ENCODE measurements at places on chromosomes 5 and 9.

DNA sequence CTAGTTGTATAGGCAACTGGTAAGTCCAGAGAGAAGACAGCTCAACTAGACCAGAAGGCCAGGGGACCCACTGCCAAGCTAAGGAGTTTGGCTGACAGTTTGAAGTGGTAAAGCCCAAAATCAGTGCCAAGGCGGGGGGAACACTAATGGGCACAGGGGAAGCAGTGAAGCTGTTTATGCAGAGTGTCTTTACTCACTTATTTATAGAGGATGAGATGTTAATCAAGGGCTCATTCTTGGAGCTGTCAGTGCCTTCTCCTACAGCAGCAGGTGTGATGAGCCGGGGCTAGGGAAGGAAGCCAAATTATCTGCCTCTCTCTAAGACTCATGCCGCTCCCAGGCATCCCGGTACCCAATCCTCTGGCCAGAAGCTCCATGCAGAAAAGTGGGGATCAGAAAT is 75.2 kb upstream of the GALNT10 start:
- no peak for DNase-seq

GRCh38 chr5:62691946-62692345 is 113.3 kb downstream of the LRRC70 start:
- DNase-seq, result no peak

GRCh38 chr9:7849362-7849761 is 49.8 kb upstream of the DMAC1 start:
- no peak for DNase-seq

- peak; percentile 21 for DNase-seq
Measured at GRCh38 chr9:37909326-37909725, 5.4 kb upstream of the SLC25A51 start.

DNA sequence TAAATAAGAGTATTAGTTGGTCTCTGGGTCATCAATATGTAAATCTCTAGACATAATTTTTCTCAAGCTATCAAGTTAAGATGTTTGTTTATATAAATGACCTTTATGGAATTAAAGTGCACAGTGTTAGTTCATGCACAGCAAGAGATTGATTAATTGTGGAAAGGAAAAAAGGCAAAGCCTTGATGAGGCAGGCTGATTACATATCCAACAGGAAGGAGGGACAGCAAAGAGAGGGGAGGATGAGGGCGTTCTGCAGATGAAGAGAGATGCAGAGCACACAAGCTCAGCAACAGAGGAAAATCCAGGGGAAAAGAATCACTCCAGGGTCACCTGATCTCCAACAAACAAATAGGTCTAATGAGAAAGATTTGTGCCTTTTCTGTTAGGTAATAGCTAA is 16.5 kb downstream of the NTRK2 start:
- no peak for DNase-seq

- no peak for DNase-seq
Measured at GRCh38 chr5:126065061-126065460, 358.1 kb upstream of the GRAMD2B start.

DNA sequence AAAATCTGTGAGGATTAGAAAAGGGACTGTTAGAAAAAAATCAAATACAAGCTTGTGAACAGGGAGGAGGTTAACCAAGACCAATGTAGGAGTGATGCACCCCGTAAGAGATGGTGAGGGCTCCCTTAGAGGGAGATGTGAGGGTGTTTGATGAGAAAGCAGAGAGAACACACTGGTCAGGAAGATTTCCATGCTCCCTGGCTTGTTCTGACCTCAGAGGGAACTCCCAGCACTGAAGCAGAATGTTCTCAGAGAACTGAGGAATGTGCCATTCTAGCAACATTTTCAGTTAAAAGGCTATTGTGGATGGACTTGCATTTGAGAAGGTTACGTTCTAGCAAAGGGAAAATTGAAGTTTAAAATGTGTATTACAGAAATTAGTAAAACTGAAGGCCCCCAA is 110.6 kb downstream of the HTR4 start:
- no peak for DNase-seq

- DNase-seq, result peak; percentile 10
Measured at GRCh38 chr5:1014346-1014745, 5.7 kb downstream of the NKD2 start.

DNA sequence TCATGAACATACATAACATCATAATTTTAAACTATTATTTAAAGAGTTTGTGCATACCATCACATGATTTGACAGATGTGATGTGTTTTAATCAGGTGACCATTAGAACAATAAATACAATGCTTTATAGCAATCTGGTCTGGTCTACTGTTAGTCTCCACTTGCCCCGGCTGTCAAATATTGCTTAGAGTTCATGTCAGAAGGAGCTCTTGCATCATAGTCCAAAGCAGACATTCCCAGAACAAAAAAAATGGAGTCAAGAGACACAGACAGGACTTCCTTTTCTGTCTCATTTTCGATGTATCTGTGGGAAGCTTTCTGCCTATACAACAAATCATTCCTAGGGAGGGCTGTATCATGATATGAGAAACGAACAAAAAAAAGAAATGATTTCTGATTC is 979.2 kb upstream of the WWC1 start:
- no peak for DNase-seq

- no peak for DNase-seq
Measured at GRCh38 chr5:98994611-98995010, 65.8 kb upstream of the CHD1 start.

- no peak for DNase-seq
Measured at GRCh38 chr5:33829430-33829829, 62.4 kb downstream of the ADAMTS12 start.

DNA sequence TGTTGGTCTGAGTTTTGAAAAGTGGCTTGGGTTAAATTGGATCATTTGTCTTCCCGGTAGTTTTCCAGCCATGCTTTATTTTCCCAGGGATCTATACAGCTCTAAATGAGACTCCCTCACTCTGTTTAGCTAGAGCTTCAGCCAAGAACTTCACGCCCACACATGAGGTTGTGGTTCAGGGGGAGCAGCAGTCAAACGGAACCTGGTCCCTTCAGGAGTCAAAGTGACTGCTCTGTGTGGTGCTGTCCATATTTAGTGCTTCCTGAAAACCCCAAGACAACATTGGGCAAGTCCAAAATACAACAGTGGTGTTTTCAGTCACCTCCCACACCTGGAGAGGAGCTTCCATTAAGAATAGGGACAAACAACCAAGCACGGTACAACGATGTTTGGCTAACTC is 90.5 kb downstream of the ANKH start:
- no peak for DNase-seq

GRCh38 chr5:115374057-115374775 is 77.8 kb upstream of the CCDC112 start:
- no peak for DNase-seq

DNA sequence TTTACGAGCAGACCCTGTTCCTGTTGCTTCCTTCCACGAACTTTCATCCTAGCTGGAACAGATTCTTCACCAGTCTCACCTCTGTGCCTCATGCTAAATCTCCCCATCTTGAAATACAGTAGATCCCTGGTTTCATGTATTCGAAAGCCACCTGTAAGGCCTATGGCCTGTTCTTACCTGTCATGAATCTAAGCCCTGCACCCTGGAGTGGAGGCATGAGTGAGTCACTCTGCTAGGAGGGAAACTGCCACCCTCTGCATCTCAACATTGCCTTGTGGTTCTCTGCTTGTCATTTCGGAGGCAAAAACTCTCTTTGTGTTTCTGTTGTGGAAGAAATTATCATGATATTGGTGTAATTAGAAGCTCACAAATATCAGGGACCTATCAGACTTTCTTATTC is 320.0 kb downstream of the ENC1 start:
- DNase-seq, result no peak

- DNase-seq, result no peak
Measured at GRCh38 chr5:138981586-138981985, 106.5 kb upstream of the LRRTM2 start.

DNA sequence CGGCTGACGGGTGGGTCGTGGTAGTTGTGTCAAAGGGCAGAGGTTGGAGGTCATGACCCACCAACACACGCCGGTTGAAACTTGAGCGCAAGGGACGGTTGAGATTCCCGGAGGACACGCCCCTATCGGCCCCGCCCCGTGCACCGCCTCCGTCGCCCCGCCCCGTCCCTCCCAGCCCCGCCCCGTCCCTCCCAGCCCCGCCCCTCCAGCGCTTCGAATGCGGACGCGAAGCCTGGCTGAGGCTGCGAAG is 226 bp upstream of the RANBP17 start:
- DNase-seq, result peak; percentile 69

DNA sequence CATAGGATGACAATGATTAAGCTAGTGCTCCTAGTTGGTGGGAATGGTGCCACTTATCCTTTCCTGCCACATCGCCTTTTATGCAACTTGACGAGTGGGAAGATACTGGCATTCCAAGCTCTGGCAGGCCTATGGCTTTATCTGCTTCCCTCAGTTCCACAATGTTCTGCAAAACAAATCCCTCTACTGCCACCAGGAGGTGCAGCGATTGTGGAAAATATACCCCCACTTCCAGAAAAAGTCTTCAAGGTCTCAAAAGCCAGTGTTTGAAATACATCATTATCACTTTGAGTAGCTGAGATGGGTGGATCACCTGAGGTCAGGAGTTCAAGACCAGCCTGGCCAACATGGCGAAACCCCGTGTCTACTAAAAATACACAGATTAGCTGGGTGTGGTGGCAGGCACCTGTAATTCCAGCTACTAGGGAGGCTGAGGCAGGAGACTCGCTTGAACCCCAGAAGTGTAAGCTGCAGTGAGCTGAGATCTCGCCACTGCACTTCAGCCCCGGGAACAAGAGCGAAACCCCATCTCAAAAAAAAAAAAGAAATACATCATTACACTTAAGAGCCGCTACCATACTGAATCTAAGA is 3.4 kb downstream of the CLINT1 start:
- DNase-seq, result peak; percentile 34

- no peak for DNase-seq
Measured at GRCh38 chr5:126253406-126253805, 169.8 kb upstream of the GRAMD2B start.

DNA sequence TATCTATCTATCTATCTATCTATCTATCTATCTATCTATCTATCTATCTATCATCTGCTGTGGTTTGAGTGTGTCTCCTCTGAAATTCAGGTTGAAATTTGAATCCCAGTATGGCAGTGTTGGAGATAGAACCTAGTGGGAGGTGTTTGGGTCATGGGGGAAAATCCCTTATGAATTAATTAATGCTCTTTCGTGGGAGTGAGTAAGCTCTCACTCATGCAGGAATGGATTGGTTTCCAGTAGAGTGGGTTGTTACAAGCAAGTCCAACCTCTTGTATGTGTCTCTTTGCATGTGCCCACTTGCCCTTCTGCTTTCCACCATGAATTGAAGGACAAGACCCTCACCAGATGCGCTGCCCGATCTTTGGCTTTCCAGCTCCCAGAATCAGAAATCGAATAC is 113.0 kb downstream of the ANXA1 start:
- no peak for DNase-seq

- no peak for DNase-seq
Measured at GRCh38 chr5:121982893-121983285, 21.1 kb downstream of the SRFBP1 start.

DNA sequence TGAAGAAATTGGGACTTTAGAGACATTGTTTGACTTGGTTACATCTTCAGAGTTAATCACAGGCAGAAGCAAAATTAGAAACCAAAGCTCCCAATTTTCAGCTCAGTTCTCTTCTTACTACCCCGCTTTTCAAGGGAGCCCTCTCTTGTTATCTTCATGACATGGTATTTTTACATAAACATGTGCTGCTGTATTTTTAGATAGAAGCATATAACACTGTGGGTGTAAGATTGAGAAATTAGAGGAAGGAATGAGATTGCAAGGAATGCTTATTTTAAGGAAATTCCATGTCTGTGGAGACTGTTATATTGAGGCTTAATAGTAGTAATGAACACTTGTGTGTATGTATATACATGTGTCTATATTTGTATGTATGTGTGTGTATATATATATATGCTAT is 401.6 kb downstream of the TMEM232 start:
- no peak for DNase-seq

- DNase-seq, result no peak
Measured at GRCh38 chr5:81234299-81234698, 1.2 kb downstream of the CKMT2 start.

DNA sequence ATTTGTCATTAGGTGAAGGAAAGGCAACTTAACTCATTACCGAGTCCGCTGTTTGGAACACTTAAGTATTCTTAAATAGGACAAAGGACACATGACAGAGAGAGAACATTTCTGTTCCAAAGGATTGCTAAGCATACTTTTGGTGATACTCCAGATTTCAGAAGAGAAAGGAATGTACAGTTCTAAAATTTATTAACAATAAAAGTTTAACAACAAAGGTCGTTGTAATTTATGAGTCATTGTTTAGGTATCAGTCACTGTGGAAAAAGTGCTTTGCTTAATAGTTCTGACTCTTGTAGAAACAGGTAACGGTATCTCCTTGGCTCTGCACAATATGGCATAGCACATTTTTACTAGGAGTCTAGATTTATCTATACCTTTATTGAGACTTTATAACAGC is 36.3 kb upstream of the PAM start:
- DNase-seq, result no peak

DNA sequence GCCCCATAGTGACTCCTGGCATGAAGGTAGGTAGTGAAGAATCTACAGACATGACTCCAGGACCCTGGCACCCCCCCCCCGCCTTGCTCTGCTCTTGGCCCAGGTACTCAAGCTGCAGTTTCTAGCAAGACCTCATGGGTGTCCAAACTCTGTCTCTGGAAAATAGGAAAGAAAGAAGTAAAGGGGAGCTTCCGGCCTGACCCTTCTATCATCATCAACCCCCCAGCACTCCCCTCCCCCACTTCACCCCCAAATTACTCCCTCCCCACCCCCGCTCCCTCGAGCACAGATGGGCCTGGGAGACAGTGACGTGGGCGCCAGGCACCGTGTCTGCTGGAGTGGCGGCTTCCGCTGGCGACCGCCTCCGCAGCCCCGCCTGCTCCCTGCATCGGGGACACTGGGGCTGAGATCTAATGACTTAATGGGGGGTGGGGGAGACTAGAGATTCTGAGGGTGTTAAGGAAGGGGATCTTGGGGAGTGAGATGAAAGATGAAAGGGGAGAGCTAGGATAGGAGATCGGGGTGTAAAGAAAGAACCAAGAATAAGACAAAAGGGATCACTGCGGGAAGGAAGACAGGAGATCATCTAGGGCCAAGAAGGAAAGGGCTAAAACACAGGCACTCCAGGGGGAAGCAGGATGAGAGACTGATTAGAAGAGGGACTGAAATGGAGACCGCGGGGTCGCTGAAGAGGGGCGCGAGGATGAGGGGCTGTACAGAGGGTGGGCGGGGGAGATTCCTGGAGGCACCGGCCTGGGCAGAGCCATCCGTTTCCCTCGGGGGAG is 1.1 kb upstream of the DNAJB5 start:
- DNase-seq, result no peak

- no peak for DNase-seq
Measured at GRCh38 chr5:4042311-4042710, 446.7 kb downstream of the IRX1 start.

- DNase-seq, result no peak
Measured at GRCh38 chr5:131245948-131246347, 17.9 kb upstream of the CDC42SE2 start.

DNA sequence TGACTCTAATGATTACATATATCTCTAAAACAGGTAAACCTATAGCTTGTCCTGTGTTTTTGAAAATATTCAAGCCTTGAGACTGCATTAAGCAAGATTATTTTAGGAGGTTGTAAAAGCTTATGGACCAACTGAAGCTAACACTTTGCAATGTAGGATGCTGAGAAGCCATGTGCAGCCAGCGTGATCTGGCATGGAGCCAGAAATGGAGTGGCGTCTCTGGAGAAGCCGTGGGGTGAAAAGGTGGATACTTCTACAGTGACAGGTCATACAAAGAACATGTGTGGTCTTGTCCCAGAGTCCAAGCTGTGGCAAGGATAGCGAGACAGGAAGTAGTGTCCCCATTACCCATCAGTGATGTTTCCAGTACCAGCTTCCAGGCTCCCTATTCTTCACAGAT is 100.8 kb upstream of the CD180 start:
- DNase-seq, result no peak

Data from right lobe of liver (tissue), 6 donors.